Fibroblast of the conjunctiva (primary cell): ENCODE measurements at places on chromosomes 12 and 14.

DNA sequence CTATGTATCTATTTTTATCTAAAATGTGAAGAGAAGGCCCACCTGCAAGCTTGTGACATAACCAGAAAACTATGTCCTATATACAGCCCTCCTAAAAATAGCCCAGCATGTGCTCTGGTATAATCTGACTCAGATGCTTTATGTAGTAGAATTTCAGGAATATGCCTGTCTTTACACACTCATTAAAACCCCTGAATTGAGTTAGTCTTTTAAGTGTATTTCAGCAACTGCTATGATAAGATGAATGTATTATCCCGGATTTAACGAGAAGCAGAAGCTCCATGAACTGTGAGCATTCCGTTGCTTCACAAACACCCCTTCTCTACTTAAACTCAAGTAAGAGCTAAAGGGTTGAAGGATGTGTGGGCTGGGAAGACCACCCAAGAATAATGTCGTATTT lies 89.9 kb upstream of the PRICKLE1 start:
- DNase-seq: no peak

GRCh38 chr12:1838205-1838993 lies 18.0 kb downstream of the LRTM2 start:
- no peak for DNase-seq

DNA sequence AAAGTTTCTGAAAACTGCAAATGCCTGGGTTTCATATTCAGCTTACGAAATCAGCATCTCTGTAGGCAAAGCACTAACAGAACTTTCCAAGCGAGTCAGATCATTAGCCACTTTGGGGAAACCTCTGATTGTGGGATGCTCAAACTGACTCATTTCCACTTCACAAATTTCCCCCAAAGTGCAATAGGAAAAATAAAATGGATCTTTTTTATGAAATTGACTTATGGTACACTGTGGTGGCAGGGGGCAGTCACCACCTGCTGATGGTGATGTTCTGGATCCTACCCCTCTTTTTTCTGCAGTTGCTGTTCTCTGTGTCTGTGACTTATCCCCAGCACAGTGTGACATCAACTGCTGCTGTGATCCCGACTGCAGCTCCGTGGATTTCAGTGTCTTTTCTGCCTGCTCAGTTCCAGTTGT lies 5.6 kb downstream of the TCTN1 start:
- DNase-seq: no peak

- no peak for DNase-seq
Observed at GRCh38 chr14:35140718-35141581, 18.6 kb downstream of the PRORP start.

GRCh38 chr14:96042248-96042930 lies 3.2 kb downstream of the C14orf132 start:
- DNase-seq: peak; percentile 47

- DNase-seq: no peak
Observed at GRCh38 chr12:68109001-68109400, 50.5 kb downstream of the IFNG start.

DNA sequence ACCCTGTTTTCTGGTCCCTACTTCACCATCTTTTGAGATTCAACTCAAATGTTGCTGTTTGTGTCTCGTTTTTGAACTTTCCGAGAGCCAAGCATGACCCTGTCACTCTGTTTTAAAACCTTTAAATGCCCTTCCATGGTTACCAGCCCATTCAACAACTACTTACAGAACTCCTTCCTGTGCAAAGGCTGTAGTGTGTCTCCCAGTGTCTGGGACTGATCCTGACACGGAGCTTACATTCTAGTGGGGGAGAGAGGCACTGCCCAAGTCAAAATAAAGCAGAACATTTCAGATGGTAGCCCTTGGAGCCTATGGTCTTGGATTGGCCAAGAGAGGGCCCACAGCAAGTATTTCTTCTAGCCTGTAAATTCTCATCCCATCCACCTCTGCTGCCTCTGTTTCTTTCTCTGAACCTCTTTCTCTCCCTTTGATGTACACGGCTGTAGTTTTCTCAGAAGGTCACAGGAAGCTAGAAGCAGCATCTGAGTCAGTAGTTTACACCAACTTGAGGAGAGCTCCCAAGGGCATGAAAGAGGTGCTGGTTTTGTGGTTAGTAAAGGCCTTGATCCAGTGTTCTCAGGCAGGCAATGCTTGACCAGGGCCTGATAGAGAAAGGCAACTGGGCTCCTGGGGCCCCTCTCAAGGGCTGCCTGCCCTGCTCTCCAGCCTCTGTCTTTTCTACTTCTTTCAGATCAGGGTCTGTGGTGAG lies 42.3 kb upstream of the SLC24A4 start:
- no peak for DNase-seq

- no peak for DNase-seq
Observed at GRCh38 chr14:74437496-74438053, 11.6 kb upstream of the SYNDIG1L start.

GRCh38 chr12:1800401-1801302 lies 19.7 kb upstream of the LRTM2 start:
- no peak for DNase-seq

GRCh38 chr14:61184112-61184511 lies 97.0 kb downstream of the TMEM30B start:
- peak; percentile 89 for DNase-seq

DNA sequence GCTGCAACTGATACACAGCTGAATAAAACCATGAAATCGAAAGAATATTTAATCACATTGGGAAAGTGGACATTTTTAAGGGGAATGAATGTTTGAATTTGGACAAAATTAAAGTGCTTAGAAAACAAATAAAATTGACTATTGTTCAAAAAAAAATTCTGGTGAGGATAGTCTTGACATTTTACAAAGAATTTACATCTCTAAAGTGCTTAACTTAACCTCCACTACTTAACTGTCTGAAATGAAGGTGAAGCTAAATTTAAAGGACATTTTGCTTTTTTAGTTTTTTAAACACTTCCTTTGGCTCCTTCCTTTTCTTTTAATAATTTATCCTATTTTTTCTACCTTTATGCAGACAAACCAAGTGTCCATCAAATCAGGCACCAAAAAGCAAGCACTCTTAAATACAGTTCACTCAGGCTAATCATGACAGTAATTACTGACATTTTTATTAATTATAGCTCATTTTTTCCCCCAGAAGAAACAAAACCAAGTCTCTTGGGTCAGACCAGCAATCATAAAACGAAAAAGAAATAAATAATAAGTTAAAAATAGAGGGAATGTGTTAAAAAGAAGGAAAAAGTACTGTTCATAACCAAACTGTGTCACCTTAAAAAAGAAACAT lies 5.7 kb upstream of the CCND2 start:
- DNase-seq: no peak

DNA sequence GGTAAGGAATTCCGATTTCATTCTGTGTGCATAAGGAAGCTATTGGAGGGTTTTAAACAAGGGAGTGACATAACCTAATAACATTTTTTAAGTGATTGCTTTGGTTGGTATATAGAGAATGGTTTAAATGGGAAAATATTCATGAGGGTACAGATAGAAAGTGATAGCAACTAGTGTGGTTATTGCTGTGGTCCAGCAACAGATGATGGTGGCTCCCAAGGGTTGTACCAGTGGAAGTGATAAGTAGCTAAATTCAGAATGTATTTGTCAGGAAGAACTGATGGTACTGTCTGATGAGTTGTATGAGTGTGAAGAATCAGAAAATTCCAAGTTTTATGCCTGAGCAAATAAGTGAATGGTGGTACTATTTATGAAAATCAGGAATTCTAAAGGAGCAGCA lies 2.6 kb upstream of the CNOT2 start:
- no peak for DNase-seq

DNA sequence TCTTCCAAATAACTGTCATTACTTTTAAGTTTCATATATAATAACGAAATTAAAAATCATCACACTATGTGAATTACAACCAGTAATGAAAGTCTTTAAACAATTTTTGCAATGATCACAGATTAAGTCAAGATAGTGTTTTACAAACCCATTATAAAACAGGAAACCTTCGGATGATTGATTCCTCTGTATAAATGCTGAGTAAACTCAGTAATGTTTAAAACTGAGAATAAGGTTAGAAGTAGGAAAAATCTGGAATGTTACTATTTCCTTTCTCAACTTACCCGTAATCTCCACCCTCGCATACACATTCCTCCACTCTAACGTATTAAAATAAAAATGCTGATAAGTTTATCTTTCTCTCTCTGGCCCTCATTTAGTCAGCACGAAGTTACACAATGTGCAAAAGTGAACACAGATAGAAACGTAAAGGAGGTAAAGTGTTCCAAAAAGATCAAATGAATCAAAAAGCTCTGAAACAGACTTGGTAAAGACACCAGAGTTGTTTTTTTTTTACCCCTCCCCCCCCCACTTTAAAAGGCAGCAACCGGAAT lies 1.6 kb downstream of the ZFC3H1 start:
- DNase-seq: no peak

GRCh38 chr12:11510671-11511070 lies 115.3 kb upstream of the PRB2 start:
- DNase-seq: no peak

GRCh38 chr14:105093038-105093430 lies 27.8 kb upstream of the GPR132 start:
- no peak for DNase-seq

DNA sequence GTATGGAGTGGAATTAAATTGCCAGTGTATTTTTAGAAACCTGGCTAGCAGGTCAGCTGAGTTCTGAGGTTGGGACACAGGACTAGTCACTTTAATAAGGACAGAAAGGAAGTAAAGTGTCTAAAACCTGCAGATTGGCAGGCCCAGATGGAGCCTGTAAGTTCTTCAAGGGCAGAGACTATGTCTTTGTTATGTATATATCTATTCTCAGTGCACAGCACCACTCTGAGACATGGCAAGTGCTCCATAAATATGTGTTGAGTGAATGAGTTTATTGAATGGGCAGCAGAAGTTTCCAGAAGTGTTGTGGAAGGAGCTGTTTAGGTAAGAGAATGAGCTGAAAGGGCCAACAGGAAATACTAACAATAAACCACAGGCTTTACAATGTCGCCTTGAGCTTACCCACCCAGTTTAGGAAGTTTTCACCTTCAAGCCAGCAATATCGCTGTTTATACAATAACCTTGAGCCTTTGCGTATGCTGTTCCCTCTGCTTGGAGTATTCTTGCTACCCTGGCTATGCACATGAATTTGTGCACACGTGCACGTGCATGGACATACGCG lies 109.5 kb upstream of the TMPO start:
- DNase-seq: no peak
